ENCODE measurements at places on chromosomes 7 and 10.
A peak's percentile ranks its signal among the peaks of the same experiment; 100 is the strongest.

DNA sequence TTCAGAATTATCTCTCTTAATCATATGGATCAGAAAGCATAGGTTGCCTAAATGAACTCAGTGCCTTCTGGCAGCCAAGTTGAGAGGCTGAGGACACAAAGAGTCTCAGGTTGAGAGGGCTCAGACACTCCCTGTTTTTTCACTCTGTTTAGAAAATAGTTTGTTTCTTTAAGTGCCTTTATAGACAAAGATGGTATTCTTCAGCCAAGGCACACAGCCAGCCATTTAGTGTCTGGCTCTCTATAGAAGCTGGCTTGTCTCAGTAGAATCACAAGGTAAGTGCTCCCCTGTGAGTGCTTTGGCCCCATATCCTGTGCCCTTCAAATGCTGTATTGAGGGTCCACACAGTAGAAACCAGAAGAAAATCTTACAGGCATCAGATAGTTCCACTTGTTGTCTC, 3.6 kb downstream of the GPR158 start:
- DNase-seq: no peak

DNA sequence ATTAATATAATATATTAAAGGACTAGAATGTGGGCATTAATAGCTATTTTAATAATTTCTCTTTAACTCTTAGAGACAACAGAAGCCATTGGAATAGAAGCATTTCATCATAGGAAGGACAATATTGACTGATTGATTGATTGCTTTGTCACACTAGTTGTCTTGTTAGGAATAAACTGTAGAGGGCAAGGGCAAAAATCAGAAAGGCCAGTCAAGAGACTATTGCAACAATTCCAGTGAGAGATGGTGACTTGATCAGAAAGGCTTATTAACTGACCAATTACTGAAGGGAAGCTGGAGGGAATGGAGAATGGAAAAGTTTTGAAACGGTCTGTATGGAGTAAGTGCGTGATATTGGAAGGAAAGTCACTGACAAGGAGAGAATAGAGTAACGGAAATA, 87.3 kb downstream of the RUNDC3B start:
- DNase-seq: no peak

- no peak for DNase-seq
Measured at GRCh38 chr10:86168256-86168655, 198.3 kb downstream of the GRID1 start.

DNA sequence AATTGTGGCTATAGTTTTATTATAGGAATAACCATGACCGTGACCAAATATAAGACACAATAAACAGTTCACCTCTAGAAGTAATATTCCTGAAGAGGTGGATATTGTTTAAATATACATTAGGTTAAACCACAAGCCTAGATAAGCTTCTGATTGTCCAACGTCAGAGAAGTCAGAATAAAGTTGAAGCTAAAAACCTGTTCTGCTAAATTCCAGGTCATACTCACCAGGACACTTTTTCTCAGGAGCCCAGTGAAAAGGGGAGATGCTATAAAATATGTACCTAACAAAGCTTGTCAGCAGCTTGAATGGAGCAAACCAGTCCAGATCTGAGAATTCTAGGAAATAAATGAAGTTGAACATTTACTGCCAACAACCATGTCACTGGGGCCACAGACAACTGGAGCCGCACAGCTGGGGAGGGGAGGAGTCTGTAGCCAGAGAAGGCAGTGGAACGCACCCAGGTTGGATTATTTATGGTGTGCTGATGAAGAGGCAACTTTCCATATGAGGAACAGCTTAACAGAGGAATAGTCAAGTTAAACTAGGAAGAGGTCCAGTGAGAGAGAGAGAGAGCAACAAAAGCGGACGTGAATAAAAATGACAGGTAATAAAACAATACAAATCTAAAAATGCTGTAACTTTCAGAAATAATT, 191.1 kb downstream of the ZNF438 start:
- DNase-seq: no peak

DNA sequence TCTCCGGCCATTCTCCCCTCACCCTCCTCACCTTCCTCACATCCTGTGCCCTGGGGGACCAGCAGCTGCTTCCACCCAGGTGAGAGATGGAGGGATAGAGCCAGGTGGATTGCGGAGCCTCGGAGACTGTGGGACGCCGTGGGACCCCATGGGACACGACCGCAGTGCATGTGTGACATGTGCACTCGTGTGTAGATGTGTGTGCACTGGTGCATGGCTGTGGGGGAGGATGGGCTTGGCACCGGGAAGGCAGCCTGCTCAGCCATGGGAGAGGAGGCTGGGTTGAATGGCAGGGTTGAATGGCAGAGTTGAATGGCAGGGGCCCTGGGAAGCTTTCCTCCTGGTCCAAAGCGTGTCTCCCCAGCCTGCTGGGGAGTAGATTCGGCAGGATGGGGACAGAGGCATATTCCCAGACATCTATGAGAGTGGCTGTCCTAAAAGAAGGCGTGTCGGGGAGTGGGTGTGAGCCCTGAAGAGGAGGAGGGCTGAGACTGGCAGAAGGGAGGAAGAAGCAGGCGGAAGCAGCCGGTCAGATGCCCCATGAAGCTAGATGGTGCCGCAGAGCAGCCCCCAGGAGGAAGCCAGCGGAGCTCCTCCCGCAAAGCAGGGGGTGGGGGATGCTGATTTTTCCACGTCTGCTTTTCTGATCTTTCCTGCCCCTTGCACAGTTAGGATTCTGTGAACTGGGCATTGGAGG, 815 bp downstream of the GIMAP8 start:
- no peak for DNase-seq

- DNase-seq: no peak
Measured at GRCh38 chr7:90817151-90817550, 221.0 kb downstream of the CDK14 start.

DNA sequence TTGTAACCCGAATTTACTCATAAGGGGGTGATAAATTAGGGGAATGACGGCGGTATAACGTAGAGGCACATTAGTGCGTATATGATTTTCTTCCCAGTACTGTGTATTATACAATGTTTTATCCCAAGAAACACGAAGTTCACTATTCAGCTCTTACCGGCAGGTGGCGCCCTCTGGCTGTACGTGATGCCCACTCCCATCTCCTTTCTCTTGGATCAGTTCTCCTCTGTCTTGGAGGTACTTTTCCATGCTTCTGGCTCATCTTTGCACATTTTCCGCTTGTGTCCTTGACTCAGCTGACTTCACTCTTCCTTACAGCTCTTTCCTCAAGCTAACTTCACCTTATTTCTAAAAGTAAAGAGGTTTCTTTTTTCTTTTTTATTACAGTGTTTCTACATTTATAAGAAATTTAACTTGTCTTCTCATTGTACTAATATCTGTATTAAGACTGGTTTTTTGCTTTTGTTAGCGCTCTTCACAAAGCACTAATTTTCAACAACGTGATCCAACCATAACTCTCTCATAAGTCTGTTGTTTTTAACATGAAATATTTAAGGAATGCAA, 21.3 kb downstream of the TMEM176B start:
- peak; percentile 78 for DNase-seq

DNA sequence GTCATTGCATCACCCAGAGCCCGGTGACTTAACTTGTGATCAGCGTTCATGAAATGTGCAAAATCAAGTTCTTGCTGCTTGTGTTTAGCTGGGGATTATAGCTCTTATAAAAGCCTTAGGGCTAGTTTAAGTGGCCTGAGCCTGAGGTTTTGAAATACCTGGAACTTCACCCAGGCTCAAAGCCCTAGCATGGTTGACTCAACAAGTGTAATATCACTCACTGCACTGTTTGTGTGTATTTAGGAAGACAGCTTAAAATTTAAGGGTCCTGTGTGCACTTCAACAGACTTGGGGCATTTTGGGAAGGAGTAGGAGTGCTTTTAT, 489.5 kb downstream of the GATA3 start:
- no peak for DNase-seq

DNA sequence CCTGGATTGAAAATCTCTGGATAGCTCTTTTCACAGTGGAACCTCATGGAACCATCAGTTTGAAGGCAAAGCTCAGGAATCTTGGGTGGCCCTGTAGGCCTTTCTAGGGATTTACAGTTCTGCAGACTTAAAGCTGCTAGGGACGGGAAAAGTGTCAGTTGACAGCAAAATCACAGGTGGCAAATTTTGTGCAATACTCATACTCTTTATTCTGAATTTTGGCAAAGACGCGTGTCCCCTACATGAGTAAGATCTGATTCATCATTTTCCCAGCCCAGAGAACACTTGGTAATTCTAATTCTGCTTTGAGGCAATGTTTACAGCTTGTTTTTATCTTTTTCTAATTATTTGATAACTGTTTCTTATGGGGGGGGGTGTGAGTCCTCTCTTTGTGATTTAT, 3.6 kb downstream of the LRRC17 start:
- no peak for DNase-seq

GRCh38 chr10:99930731-99931550, 78.8 kb downstream of the DNMBP start:
- no peak for DNase-seq

DNA sequence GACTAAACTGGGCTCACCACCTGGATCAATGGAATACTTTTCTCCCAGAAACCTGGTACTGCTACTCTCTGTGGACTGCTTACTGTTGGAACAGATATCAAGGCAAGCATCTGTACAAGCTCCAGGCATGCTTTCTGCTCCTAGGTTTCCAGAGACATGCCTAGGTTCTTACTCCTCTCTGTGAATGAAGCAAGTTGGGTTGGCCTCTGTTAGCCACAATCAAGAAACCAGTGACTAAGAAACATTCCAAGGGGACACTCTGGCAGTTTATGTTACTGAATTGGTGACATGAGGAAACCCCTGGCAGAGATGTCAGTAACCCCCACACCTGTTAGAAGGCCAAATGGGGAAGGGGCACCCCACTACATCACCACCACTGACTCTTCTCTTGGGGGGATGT, 121.9 kb downstream of the GFRA1 start:
- DNase-seq: no peak

- DNase-seq: no peak
Measured at GRCh38 chr7:45709168-45710042, 135.2 kb downstream of the ADCY1 start.

- no peak for DNase-seq
Measured at GRCh38 chr10:26357203-26357602, 80.9 kb upstream of the APBB1IP start.

GRCh38 chr10:123527151-123527550, 139.0 kb upstream of the GPR26 start:
- no peak for DNase-seq

GRCh38 chr10:15745751-15746150, 26.0 kb upstream of the ITGA8 start:
- DNase-seq: peak; percentile 35

DNA sequence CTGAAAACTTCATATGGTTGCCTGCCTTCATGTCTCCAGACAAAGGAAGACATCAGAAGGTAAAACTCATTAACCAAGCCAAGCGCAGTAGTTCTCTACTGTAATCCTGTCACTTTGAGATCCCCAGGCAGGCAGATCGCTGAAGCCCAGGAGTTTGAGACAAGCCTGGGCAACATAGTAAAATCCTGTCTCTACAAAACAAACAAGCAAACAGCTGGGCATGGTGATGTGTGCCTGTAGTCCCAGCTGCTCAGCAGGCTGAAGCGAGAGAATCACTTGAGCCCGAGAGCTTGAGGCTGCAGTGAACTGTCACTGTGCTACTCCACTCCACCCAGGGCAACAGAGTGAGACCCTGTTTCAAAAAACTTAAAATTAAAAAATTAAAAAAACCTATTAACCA, 467.4 kb upstream of the SORCS1 start:
- DNase-seq: no peak

GRCh38 chr7:116500078-116500853, 728 bp downstream of the CAV2 start:
- DNase-seq: no peak

- peak; percentile 77 for DNase-seq
Measured at GRCh38 chr7:82443547-82444219, at the start of gene CACNA2D1. Gene CACNA2D1 (minus strand): TSS chr7:82443777.

- DNase-seq: no peak
Measured at GRCh38 chr7:24337180-24337579, 53.2 kb downstream of the NPY start.

DNA sequence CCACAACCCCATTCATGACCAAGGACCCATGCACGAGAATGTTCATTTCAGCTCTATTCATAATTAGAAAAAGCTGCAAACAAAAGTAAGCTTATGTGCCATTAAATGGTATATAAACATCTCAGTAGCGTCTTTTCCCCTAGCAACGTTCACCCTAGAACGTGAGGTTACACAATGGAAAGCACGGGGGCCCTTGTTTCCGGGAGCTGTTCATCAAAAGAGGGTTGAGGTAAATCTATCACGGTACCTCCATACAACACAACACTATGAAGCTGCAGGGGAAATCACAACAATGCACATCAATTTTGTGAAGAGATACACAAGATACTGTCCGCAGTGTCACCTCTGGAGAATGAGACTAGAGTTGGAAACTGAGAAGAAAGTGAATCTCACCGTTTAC, 80.9 kb upstream of the DDC start:
- no peak for DNase-seq

- no peak for DNase-seq
Measured at GRCh38 chr10:19920075-19920726, 104.0 kb downstream of the PLXDC2 start.

DNA sequence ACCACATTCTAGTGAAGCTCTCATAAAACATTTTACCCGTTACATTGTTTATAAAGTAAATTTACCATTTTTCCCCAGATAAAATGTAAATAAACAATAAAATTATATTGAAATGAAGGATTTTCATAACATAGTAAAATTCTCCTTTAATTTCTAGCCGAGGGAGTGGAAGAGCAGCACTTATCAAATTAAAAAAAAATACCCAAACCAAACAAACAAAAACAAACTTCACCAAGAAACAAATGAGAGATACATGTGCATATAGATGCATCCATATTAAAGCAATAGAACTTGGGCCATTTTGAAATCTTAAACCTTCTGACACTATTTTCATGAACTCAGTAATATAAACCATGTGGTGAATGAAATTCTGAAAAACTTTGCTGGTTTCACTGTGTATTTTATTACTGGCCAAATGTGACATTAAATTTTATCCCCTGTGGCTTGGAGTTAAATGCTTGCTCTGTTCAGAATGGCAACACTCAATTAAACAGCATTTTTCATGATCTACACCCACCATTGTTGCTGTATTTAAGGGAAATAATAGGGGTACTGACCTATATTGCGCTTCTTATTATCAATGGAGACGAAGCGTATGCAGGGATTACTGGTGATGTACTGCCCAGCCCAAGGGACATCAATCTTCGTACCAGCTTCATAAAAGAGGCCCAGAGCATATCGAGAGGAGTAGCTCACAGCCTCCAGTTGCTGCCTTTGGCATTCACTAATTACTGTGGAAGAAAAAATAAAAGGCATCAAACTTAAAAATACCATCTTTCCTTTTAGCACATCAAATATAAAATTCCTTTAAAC, 220.9 kb downstream of the RNLS start:
- DNase-seq: no peak

DNA sequence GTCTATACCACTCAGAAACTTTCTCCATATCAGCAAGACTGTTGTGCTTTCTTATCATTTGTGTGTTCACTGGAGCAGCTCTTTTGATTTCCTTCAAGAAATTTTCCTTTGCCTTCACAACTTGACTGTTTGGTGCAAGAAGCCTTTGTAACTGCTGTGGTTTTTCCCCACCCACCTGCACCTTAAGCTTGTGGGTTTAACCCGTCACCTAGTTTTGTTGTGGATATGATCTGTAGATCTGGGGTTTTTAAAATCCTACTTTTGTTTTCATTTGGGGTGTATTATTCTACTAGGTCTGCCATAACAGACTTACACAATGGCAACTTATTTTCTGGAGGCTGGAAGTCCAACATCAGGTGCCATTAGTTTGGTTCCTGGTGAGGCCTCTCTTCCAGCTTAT, 30.5 kb upstream of the CHST3 start:
- no peak for DNase-seq

All from NCI-H446 (cell line).